ENCODE measurements at places on chromosomes 12 and 14.
A peak's percentile ranks its signal among the peaks of the same experiment; 100 is the strongest.

DNA sequence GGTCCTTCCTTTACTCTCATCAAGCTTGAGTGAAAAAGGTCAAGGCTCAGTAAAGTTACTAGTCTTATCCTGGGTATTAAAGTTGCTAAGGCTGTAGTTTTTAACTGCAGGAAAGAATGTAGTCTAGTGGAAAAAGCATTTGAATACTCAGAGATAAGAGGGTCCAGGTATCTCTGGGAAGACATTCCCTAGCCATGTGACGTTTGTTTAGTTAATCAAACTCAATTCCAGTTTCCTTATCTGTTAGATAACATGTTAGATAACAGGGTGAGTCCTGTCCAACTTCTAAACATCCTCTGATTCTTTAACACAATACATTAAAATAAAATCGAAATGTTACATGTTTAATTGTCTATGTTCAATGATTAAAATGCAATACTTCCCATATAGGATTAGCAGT is 720.7 kb upstream of the LMO3 start:
- DNase-seq, result no peak

GRCh38 chr14:96299441-96299840 is 43.4 kb downstream of the BDKRB1 start:
- DNase-seq, result no peak

- DNase-seq, result peak; percentile 19
Observed at GRCh38 chr12:20404576-20405346, 36.4 kb downstream of the PDE3A start.

DNA sequence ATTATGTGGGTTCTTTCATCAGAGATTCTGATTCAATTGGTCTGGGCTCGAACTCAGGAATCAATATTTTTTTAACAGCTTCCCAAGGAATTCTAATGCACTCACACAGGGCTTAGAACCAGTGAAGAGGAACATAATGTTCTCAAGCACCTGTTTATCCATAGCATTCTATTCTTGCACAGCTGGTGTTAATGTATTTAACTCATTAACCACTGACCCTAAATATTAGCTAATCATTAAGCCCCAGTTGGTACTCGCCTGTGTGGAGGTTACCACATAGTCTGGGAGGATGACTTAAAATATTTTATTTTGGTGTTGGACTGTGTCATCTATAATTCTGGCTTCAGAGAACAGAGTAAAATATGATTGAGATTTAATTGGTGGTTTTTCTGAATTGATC is 45.3 kb downstream of the LRP6 start:
- no peak for DNase-seq
